ENCODE measurements at places on chromosomes 7 and 10. TPM values are rescaled to one million over a fixed set of nuclear protein-coding genes. Genes with fewer than 3 reads are reported as not detected.

- no peak for DNase-seq
Measured at GRCh38 chr10:4839353-4839752, 13.3 kb downstream of the AKR1E2 start.

DNA sequence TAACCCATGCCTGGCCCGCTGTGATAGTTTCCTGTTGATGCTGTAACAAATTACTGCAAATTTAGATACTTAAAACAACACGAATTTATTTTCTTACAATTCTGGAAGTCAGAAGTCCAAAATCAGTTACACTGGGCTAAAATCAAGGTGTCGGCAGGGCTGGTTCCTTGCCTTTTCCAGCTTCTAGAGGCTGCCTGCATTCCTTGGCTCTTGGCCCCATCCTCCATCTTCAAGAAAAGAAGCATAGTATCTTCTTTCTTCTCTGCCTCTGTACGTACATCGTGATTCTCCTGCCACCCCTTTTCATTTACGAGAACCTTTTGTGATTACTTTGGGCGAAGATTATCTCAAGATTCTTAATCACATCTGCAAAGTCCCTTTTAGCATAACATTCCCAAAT, 1.6 kb upstream of the TIAL1 start:
- DNase-seq, result no peak

- no peak for DNase-seq
Measured at GRCh38 chr10:44520651-44521050, 135.8 kb upstream of the CXCL12 start.

DNA sequence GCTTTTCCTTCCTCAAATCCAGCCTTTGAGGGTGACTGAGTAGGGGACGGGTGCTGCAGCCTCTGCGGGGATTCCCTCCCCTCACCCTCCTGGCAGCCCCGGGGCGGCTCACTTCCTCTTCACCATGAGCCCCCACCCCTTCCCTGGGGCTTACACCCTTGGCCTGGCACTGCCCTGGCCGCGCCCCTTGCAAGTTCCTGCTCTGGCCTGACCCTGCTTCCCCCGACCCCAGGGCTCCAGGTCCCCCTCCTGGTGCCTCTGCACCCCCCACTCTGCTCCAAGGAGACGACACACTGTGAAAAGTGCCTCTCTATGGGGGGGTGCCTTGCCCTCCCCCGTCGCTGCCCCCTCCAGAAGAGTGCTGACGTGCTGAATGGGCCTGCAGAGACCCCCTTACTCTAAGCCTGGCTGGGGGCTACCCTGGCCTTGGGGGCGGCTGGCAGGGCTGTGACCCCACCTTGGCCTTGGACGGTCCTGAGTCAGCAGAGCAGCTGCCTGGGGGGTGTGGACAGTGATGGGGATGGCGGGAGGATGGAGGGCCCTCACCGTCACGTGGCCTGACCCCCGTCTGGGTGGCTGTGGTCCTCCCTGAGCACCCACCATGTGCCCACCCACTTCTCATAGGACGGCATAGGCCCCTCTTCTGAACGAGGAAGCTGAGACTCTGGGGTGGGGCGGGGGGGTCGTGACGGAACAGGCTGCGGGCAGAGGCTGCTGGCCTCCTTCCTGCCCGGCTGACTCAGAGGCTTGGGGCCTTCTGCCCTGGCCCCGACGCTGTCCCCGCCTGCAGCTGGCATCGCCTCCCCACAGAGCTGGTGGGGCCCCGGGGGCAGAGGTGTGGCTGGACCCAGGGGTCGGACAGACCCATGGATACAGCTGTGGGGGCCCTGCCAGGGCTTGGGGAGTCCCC, 9.8 kb downstream of the LFNG start:
- DNase-seq, result peak; percentile 73

- peak; percentile 14 for DNase-seq
Measured at GRCh38 chr7:150431839-150432658, 18.4 kb upstream of the GIMAP8 start.

DNA sequence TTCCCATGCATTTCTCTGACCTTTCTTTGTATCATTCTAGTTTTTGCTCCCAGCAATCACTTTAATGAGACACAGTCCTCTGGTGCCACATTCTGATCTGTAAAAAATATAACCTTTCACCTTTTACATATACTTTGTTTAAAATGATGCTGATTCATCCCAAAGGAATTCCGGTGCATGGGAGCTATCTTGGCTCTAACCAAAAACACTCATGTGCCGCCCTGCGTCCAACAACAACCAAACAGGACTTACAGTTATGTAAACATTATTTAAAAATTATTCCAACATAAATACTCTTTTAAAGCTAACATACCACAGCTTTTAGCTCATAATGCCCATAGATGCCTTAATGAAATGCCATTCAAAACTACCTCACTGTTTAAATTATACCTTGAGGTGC, 7.7 kb upstream of the OPALIN start:
- DNase-seq, result no peak

DNA sequence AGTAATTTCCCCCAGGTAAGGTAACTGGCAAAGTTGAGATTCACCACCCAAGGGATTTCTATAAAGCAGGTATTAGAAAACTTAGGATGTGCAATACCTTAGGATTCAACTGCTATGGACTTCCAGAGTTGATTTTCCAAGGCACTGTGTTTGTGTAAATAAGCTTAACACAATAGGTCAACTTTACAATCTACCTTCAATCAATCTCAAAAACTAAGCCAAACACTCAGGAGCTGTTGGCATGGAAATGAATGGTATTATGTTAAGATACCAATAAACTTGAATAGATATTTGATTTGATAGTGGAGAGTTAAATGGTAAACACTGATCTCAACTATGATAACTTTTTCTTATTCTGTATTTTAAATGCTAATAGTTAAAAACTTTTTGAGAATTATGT, 762 bp upstream of the SEMA3E start:
- DNase-seq, result no peak

DNA sequence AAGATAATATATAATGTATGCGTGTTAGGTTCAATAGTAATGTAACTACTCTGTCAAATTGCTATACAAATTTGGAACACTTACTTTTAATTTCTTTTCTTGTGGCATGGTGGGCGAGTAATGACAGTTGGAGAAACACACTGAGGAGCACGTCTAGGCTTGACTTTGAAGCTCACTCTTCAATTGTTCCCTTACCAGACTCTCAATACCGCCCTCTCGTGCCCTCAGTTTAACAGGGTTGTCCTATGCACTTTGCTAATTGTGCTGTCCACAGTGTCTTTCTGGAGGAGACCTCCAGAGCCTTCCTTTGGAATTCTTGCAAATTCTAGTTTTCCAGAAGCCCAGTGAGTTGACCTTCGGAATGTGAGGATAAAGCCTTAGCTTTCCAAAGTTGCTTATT, 107.2 kb upstream of the RELN start:
- no peak for DNase-seq

DNA sequence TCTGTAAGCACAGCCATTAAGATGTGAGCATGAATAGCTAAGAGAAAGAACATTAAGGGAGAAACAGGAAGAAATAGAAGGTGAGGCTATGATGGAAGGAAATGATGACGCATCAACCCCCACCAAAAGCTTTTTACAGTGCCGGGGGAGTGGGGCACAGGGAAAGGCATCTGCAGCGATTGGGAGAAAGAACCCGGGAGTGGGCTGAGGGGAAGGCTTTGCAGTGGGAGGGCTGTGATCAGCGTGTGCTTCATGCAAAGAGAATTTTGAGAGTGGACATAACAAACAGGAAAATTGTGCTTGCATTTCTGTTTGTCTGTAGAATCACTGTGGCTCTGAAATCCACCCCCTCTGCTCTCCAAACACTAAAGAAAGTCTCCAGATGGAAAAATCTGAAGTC, 250.8 kb downstream of the KCNMA1 start:
- DNase-seq, result no peak

DNA sequence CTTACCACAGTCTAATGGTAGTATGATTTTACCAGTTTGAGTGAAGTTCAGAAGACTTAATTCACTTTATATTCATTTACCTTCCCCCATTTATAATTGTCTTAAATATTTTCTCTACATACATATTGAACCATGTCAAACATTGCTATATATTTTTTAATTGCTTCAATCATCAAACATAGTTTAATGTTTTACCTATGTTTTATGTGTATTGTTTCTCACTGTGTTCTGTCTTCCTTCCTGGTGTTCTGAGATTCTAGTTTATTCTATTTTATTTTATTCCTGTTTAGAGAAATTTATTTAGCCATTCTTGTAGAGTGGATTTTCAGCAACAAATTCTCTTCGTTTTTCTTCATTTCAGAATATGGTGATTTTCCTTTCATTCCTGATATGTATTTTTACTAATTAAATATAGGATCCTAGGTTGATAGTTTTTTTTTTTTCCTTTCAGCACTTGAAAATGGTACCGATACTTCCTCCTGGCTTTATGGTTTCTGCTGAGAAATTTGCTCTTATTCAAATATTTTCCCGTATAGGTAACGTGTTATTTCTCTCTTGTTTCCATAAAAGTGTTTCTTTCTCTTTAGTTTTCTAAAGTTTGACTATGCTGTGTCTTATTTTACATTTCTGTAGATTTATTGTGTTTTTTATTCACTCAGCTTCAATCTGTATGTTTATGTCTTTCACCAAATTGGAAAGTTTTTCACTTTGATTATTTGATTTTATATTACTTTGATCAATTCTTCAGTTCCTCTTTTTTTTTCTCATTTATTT, 201.8 kb upstream of the AGR3 start:
- no peak for DNase-seq

- DNase-seq, result no peak
Measured at GRCh38 chr10:78983608-78984007, 85.2 kb upstream of the ZMIZ1 start.

- DNase-seq, result no peak
Measured at GRCh38 chr7:20541608-20542349, 73.7 kb upstream of the ABCB5 start.

DNA sequence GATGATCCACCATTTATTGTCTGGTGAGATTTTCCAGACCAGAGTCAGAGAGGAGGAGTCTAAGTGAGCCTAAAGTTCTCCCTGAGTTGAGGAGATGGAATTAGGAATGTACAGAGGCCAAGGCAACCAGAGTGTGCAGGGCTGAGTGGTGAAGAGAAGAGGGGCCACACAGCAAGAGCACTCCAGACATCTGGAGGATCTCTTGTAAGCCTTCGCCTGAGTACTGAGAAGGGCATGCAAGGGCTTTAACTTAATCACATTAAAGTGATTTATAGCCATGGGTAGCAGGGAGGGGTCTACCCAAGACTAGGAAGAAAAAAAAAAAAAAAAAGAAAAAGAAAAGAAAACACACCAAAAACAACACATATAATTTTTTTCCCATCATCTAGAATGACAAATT, 1190.4 kb downstream of the GATA3 start:
- DNase-seq, result no peak

- no peak for DNase-seq
Measured at GRCh38 chr7:78090616-78091015, 292.0 kb downstream of the PHTF2 start.

DNA sequence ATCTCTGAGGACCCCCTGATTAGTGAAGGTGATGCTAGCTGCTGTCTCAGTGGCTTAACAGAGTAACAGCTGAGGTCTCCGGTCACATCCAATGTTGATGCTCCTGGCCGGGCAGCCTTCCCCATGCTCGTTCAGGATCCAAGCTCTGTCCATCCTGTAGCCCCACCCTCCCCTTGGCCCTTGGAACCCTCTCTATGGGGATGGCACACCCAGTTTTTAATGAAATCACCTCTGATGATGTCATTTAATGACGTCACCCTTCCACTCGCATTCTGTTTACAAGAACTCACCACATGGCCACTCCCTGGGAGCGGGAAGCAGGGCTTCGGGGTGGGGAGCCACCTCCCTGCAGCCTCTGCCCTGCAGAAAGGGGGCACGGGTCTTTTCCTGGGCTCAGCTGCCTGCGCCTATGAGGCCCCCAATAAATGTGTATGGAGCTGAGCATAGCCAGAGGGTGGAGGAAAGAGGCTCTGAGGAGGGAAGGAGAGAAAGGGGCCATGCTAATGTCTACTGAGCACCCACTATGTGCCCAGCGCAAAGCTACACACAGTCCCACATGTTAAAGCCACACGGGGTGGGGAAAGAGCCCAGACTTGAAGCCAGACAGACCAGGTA, 95.5 kb downstream of the OAT start:
- no peak for DNase-seq

GRCh38 chr7:75629044-75629443, 109.7 kb downstream of the HIP1 start:
- no peak for DNase-seq

- DNase-seq, result peak; percentile 55
Measured at GRCh38 chr7:66505531-66506451, 122.9 kb upstream of the KCTD7 start.

- no peak for DNase-seq
Measured at GRCh38 chr10:110110338-110110737, 97.1 kb upstream of the MXI1 start.

GRCh38 chr10:98457721-98458120, 11.0 kb upstream of the HPS1 start:
- DNase-seq, result no peak

DNA sequence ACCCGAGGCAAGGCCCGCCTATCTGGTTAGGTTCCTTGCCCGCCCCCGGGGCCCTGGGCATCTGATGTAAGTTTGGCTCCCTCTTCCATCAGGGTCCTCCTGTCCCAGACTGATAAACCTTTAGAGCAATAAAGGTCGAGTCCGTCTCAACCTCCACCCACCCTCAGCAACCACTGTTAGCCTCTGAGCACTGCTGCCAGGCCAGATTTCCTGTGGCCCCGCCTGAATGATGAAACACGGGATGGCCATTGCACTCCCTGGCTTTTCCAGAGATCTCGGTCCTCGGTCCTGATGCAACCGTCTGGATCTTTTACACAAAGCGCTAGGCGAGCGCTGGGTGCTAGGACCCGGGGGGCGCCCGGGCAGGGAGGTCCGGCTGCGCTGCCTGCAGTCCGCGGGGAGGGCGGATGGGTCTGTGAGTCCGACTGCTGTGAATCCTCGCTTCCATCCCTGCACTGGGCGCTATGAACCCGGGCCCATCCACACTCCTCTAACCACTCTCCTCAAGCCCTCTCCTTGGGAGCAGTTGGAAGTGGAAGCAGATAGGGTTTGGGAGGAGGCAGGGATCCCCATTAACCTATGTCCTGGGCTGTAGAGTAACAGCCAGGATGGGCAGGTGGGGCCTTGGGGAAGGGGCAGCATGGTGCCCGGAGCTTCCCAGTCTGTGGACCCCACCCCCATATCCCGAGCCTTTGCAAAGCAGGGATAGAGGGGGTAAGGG, 875 bp upstream of the DDIT4 start:
- peak; percentile 89 for DNase-seq

GRCh38 chr10:22369434-22370072, 24.3 kb downstream of the SPAG6 start:
- DNase-seq, result no peak

Gene CLCN1
- total RNA-seq, result 6.5 TPM

Gene FLNC
- 4.7 TPM for total RNA-seq

Gene GRK5
- 17.7 TPM for total RNA-seq

Gene DLX6
- total RNA-seq, result not detected

Gene EIF3B
- total RNA-seq, result 156 TPM

Gene CUZD1
- 0.35 TPM for total RNA-seq

Gene AGBL3
- 0.38 TPM for total RNA-seq

Gene CNPY1
- total RNA-seq, result not detected

Gene CPEB3
- 9.9 TPM for total RNA-seq

Gene GIMAP7
- total RNA-seq, result 4.8 TPM
